ENCODE measurements at places on chromosomes 1 and 21.

GRCh38 chr1:223087291-223088255, 55.5 kb downstream of the TLR5 start:
- no peak for DNase-seq

- no peak for DNase-seq
Observed at GRCh38 chr1:94737124-94737998, 82.8 kb upstream of the SLC44A3 start.

DNA sequence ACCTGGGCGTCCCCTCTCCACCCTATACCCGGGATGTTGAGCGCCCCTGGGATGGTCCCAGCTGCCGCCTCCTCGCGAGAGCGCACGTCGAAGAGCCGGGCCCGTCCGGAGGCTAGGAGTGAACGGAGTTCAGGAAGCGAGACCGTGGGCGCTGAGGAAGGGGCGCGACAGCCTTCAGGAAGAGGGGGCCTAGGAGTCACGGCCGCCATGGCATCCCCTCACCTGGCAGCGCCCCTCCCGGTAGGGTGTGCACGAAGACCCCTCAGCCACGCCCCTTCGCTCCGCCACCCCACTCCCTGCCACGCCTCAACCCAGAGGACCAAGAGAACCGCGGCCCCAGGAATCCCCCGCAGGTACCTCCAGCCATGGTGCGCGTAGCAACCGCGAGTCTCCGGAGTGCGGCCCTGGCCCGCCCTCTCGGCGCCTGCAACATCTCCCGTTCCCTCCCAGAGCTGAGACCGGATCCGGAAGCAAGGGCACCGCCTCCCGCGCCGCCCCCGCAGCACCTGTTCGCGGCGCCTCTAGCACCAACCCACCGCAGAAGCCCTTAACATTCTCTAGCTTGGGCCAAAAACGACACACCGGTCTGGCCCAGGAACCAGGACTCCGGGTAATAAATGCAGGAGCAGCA, at the start of gene TSTD1:
Gene TSTD1, minus strand, starts transcription at position 442 of the 631 bp plus-strand sequence. Its CDS starts 75 bp downstream, at position 367.
- no peak for DNase-seq

- peak; percentile 21 for DNase-seq
Observed at GRCh38 chr1:31422505-31423319, 9.7 kb downstream of the SERINC2 start.

- DNase-seq = no peak
Observed at GRCh38 chr1:17795836-17796645, 40.9 kb downstream of the ACTL8 start.

- DNase-seq = no peak
Observed at GRCh38 chr1:37813529-37814145, 5.6 kb upstream of the YRDC start.

- DNase-seq = no peak
Observed at GRCh38 chr1:175095978-175096607, 28.5 kb downstream of the TNN start.

GRCh38 chr1:20448671-20449071, 37.3 kb downstream of the CAMK2N1 start:
- DNase-seq = no peak

GRCh38 chr1:207997486-207998268, 86.8 kb upstream of the CD34 start:
- peak; percentile 15 for DNase-seq

DNA sequence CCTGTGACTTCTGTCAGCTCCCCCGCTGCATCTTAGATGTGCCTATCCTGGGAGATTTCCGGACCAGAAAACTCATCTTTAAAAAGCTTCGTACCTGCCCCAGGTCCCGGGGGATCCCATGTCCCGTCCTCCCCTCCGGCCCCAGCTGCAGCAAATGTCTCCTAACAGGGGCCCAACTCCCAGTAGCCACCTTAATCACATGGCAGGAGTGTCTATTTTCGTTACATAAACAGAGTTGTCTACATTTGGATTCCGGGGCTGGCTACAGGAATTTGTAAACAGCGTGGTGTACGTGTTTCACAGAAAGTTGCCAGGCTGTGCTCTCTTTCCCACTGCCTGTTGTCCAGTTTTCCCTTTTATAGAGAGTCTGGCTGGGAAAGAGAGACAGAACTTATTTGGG, 17.9 kb upstream of the KCNE2 start:
- no peak for DNase-seq

- no peak for DNase-seq
Observed at GRCh38 chr1:164058198-164058597, 500.8 kb upstream of the PBX1 start.

DNA sequence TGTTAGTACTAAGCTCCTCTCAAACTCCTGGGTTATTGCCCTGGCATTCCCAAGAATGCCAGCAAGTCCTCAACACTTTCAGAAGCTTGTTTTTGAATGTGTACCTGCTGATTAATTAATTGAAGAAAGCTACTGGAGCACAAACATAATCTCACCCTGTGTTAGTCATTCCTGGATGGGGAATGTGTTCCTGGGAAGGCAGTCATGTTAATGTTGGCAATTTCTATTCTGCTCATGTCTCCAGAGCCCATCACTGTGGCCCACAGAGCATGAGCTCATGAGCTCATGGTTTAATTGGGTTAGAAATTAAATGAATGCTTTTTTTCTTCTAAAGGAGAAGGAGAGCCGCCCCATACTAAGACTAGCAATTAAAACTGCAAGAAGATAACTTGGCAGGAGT, 31.9 kb upstream of the KCNA3 start:
- DNase-seq = no peak

DNA sequence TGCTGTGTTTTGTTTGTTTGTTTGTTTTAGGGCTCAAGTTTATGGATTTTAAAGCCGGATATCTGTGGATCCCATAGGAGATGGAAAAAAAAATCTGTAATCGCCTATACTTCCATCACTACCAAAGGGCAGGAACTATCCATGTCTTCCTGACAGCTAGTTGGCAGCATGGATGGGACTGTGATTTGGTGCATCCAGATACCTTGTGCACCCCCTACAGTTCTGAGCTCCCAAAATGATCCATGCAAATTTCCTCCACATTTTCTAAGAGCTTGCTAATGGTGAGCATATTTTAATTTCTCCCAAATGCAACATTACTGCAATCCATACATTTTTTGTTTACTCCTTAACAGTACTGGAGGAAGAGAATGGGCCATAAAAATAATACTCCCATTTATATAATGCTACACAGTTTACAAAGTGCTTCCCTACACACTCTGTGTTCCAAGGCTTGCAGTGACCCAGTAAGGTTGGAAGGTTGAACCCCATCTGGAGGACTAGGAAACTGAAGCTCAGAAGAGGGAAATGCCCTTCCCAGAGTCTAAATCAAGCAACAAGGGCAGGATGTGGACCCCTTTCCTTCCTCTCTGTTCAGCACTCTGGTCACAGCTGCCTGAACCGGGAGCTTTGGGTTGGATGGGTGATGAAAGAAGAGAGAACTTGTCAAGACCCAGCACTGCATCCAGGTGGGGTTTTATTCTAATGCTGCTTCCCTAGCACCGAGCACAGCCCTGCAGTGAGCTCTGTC, 48.0 kb downstream of the CAPN8 start:
- no peak for DNase-seq

DNA sequence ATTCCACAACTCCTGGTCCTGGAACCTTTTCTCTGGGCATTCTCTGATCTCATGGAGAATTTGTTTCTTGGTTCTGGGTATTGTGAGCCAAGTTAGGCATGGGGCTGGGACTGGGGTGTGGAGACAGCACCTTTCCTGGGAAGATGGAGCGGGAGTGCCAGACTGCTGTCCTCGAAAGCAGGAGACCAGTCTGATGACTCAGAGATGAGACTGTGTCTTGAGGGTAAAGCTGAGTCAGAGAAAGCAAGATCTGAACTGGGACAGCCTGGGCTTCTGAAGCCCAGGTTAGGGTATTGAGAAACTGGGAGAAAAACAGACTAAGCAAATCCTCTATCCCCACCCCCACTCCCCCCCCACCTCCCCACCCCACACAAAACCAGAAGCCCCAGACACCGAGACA, 2.2 kb upstream of the KANK4 start:
- DNase-seq = no peak

DNA sequence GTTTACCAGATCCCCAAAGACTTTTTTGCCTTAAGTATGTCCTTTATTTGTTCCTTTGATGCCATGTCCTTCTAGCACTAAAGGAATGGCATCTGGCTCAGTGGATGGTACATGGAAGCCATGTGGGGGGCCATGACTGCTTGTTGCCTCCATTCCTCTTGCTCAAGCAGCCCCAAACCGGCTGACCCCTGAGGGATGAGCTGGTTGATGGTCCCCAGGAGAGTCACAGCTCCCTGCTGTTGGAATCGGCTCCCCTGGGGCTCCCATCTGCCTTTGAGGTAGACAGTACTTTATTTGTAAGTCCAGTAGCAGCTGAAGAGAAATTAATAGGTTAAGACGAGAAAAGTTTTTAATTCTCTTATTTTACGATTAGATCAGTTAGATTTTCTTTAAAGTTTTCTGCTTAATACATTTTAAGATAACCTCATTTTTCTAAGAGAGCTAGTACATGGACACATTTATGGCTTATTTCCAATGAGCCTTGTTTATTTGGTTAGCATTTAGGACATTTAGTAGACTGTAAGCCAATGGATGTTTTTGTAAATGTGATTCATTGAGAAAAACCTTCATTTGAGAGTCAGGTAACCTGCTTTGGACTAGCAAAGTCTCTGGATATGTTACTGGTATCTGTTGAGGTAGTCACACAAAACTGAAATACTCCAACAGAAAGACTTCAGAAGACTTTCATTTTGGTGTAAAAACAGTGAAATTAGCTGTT, 88.2 kb downstream of the CAMTA1 start:
- no peak for DNase-seq
